ENCODE measurements at places on chromosomes 5 and 9. TPM values are rescaled to one million over a fixed set of nuclear protein-coding genes. Genes with fewer than 3 reads are reported as not detected.

Gene PDCD1LG2
- 3.3 TPM for total RNA-seq

- DNase-seq: no peak
These were observed 107.2 kb upstream of the DHFR start for GRCh38 chr5:80761966-80762365.

Gene MRRF
- total RNA-seq: 39.1 TPM

- DNase-seq: no peak
These were observed 5.5 kb downstream of the UBE2D2 start for GRCh38 chr5:139566611-139567010.

Gene MOB3B
- total RNA-seq: 1.5 TPM

DNA sequence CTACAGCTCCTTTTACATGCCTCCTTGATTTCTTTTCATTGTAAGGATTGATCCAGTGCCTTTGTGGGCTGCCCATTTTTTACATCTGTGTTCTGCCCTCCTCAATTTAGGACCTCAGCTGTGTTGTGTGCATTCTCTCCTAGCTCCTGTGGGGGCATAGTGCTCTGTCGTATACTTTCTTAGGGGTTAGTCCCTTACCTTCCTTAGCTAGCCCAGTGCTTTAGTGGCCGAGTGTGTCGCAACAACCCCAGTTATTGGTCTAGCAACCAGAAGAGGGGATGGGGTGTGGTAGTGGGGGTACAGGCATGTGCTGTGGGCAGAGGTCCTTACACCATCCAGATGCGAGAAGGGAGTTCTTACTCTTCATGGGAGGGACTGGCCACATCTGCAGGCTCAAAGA lies 12.1 kb downstream of the MTRR start:
- no peak for DNase-seq

DNA sequence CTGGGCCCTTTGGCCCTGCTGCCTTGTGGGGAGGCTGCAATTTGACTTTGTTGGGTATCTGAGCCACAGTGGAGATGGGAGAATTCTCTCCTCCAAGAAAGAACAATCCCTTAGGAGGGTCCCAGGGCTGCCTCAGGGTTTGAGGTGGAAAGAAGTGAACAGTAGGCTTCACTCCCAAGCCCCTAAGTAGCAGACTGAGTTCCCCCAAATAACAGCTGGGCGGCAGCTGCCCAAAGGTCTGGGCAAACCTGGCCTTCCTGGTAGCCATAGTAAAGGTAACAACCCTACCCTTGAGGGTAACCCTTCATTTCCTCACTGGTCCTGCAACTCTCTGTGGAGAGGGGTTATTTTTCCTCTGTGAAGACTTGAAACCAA lies 746 bp downstream of the RGS3 start:
- DNase-seq: no peak

Gene SEMA5A
- total RNA-seq: 28.6 TPM

Gene SLC34A1
- total RNA-seq: not detected

Gene SAXO1
- not detected for total RNA-seq

DNA sequence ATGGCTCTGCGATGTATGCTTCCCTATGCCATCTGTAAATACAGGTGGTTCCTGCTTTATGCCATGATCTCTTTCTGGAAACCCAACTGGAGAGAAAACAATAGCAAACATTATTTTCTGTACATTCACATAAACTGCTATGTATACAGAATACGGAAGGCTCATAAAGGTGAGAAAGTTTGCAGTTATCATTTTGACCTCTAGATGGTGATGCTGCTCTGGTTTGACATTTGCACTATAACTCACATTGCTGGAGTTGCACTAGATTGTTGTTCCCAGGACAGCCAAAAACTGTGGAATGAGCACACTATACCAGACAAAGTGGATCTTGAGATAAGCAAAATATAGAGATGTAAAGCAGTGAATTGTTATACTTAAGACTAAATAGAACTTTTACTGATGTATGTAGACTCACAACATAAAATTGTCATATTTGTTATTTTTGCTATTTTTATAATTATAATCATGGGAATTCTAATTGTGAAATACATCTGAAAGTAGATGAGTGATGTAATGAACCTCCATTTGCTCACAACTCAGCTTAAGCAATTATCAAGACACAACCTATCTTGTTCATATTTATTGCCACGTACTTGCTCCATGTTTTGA lies 246.5 kb downstream of the PTPRD start:
- DNase-seq: no peak

DNA sequence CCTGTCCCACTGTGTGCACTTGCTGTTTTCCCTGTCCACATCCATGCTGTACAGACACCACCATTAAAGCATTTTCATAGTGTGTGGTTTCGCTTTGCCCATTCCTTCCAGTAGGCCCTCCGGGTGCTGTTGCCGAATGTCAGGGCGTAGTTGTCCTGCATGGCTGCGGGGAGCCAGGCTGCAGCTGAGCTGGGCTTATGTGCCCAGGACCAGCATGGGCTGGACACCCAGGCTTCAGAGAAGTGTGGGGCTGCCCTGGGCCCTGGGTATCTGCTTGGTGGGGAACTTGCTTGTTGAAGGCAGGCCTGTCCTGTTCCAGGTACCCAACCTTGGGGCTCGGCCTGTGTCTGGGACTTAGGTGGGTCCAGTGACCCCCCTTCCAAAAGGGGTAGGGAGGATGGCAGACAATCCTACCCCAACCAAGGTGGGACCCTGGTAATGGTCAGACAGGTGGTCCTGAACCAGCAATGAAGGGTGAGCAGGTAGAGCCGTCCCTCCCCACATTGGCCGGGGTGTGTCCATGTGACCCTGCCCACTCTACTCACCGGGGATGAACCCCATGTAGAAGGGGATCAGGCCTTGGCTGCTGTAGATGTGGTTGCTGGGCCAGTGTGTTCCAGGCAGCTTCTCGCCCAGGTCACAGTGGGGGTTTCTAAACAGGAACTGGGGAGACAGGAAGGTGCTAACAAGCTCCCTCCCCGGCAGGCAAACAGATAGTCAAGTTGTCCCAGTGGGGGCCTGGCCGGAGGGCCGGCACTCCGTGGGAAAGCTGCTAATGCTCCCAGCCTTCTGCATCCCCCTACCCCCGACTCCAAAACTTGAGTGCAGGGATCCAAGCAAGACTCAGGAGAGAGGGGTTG lies 2.8 kb downstream of the TUBB4B start:
- no peak for DNase-seq

All from Right ventricle myocardium inferior (tissue), 1 donor.